Activated T-helper 17 cell treated with anti-CD3 and anti-CD28 coated beads, Interleukin-2, amount 50 U/mL, for 72 hours (primary cell): ENCODE measurements at places on chromosomes 2 and 18. TPM values are rescaled to one million over a fixed set of nuclear protein-coding genes. Genes with fewer than 3 reads are reported as not detected.

DNA sequence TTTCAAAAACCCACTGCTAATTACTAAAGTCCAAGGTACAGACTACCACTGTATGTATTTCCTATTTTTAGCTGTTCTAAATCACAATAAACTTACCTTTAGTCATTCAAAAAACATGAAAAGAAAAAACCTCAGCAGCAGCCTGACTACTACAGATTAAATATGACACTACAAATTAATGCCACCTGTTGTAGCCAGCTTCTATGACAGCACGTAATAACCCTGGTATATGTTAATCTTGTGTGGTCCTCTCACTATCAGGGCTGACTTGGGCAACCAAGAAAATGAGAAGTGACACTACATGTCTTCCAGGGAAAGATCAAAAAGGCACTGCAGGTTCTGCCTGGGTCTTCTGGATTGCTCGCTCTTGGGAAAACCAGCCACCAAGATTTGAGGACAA, 90.6 kb upstream of the FAM124B start:
- peaks cover 34% of the 10 kb centered on the region for H3K4me1 ChIP-seq
- no peak overlapping the region for H3K4me3 ChIP-seq
- no peak overlapping the region for H3K27ac ChIP-seq
- no peak for ATAC-seq
- H3K36me3 ChIP-seq, result peaks cover 91% of the 10 kb centered on the region

DNA sequence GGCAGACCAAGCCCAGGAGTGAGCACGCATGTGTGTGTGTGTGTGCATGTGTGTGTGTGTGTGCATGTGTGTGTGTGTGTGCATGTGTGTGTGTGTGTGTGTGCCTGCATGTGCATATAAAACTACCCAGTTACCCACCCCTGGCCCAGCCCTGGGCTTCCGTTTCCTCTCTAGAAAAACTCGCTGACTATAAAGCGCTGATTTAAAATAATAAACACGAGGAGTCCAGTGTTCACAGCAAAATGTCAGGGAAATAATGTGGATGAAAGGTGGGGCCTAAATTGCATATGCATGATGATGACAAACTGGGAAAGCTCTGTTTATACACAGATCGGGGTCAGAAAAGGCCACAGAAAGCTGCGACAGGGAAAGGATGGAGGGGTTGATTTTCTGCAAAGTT, 7.5 kb downstream of the ADCY3 start:
- no peak overlapping the region for H3K4me3 ChIP-seq
- peaks cover 14% of the 10 kb centered on the region for H3K4me1 ChIP-seq
- ATAC-seq, result no peak
- no peak overlapping the region for H3K27ac ChIP-seq
- peaks cover 35% of the 10 kb centered on the region for H3K36me3 ChIP-seq

GRCh38 chr2:217270485-217271121, 410.7 kb upstream of the TNP1 start:
- H3K27ac ChIP-seq, result no peak overlapping the region
- no peak overlapping the region for H3K4me3 ChIP-seq
- no peak for ATAC-seq
- no peaks in the 10 kb centered on the region for H3K4me1 ChIP-seq
- H3K27me3 ChIP-seq, result peaks cover 11% of the 10 kb centered on the region
- no peaks in the 10 kb centered on the region for H3K36me3 ChIP-seq

DNA sequence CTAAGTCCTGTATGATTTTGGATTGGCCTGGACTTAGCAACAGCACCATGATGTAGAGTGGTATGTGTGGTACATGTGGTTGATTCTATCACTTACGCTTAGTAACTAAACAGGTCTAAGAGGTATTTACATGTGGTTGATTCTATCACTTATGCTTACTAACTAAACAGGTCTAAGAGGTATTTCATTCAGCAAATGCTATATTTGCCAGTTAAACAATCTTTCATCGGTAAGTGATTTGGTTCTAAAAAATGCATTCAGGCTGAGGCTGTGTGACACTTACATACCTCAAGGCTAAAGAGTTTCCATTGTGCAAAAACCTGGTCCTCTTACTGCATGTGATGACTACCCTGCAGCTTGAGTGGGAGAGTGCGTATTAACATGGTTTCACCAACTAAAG, 13.1 kb downstream of the EIF4E2 start:
- H3K27ac ChIP-seq, result no peak overlapping the region
- H3K4me3 ChIP-seq, result no peak overlapping the region
- ATAC-seq, result no peak
- H3K36me3 ChIP-seq, result peaks cover 98% of the 10 kb centered on the region
- H3K27me3 ChIP-seq, result no peaks in the 10 kb centered on the region
- H3K4me1 ChIP-seq, result peaks cover 5% of the 10 kb centered on the region

DNA sequence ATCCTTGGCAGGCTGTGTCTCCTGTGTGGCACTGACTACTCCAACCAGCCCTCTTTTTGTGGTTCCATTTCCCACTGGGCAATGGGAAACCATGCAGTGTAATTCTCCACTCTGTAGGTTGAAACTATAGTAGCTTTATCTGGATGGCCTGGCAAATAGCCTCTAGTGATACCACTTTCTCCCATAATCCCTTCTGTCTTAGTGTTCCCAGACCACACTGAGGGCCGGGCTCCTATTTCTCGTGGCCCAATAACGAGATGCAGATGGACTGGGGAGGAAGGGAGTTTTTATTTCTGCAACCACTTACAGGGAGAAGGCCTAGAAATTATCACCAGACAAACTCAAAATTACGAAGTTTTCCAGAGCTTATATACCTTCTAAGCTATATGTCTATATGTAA, 24.7 kb downstream of the SKA1 start:
- no peaks in the 10 kb centered on the region for H3K36me3 ChIP-seq
- ATAC-seq, result no peak
- H3K4me3 ChIP-seq, result no peak overlapping the region
- peaks cover 38% of the 10 kb centered on the region for H3K27me3 ChIP-seq
- no peak overlapping the region for H3K27ac ChIP-seq
- H3K4me1 ChIP-seq, result no peaks in the 10 kb centered on the region

- ATAC-seq, result no peak
- no peaks in the 10 kb centered on the region for H3K36me3 ChIP-seq
- no peaks in the 10 kb centered on the region for H3K4me1 ChIP-seq
- H3K4me3 ChIP-seq, result no peak overlapping the region
- no peaks in the 10 kb centered on the region for H3K27me3 ChIP-seq
- H3K27ac ChIP-seq, result no peak overlapping the region
Observed at GRCh38 chr2:77370511-77370910, 151.7 kb downstream of the LRRTM4 start.

- no peak overlapping the region for H3K27ac ChIP-seq
- peak overlapping the region; percentile 68 for H3K4me3 ChIP-seq
- H3K27me3 ChIP-seq, result peaks cover 32% of the 10 kb centered on the region
- peaks cover 5% of the 10 kb centered on the region for H3K36me3 ChIP-seq
- ATAC-seq, result no peak
- peaks cover 11% of the 10 kb centered on the region for H3K4me1 ChIP-seq
Observed at GRCh38 chr2:120347396-120348060, 1.6 kb downstream of the INHBB start.

GRCh38 chr18:70423120-70423519, 134.3 kb downstream of the SOCS6 start:
- H3K4me3 ChIP-seq, result no peak overlapping the region
- no peak overlapping the region for H3K27ac ChIP-seq
- H3K27me3 ChIP-seq, result peaks cover 3% of the 10 kb centered on the region
- ATAC-seq, result no peak
- no peaks in the 10 kb centered on the region for H3K36me3 ChIP-seq
- H3K4me1 ChIP-seq, result peaks cover 4% of the 10 kb centered on the region

DNA sequence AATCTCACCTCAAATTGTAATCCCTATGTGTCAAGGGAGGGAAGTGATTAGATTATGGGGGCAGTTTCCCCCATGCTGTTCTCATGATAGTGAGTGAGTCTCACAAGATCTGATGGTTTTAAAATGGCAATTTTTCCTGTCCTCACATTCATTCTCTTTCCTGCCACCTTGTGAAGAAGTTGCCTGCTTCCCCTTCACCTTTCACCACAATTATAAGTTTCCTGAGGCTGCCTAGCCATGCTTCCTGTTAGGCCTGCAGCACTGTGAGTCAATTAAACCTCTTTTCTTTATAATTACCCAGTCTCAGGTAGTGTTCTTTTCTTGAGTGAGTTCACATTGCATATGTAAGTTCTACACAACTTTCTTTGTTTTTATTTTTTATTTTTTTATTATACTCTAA, 271.5 kb downstream of the EXOC6B start:
- H3K36me3 ChIP-seq, result peaks cover 25% of the 10 kb centered on the region
- H3K27ac ChIP-seq, result no peak overlapping the region
- no peak for ATAC-seq
- H3K4me3 ChIP-seq, result no peak overlapping the region
- H3K4me1 ChIP-seq, result no peaks in the 10 kb centered on the region

- no peak for ATAC-seq
- no peak overlapping the region for H3K4me3 ChIP-seq
- H3K36me3 ChIP-seq, result no peaks in the 10 kb centered on the region
- no peak overlapping the region for H3K27ac ChIP-seq
- no peaks in the 10 kb centered on the region for H3K4me1 ChIP-seq
Observed at GRCh38 chr2:108243566-108243965, 3.8 kb downstream of the SULT1C3 start.

- H3K27ac ChIP-seq, result peak overlapping the region; percentile 93
- H3K36me3 ChIP-seq, result peaks cover 41% of the 10 kb centered on the region
- no peaks in the 10 kb centered on the region for H3K27me3 ChIP-seq
- peaks cover 34% of the 10 kb centered on the region for H3K4me1 ChIP-seq
- peak overlapping the region; percentile 97 for H3K4me3 ChIP-seq
- peak; percentile 31 for ATAC-seq
Observed at GRCh38 chr2:27071990-27072830, 756 bp upstream of the OST4 start.

DNA sequence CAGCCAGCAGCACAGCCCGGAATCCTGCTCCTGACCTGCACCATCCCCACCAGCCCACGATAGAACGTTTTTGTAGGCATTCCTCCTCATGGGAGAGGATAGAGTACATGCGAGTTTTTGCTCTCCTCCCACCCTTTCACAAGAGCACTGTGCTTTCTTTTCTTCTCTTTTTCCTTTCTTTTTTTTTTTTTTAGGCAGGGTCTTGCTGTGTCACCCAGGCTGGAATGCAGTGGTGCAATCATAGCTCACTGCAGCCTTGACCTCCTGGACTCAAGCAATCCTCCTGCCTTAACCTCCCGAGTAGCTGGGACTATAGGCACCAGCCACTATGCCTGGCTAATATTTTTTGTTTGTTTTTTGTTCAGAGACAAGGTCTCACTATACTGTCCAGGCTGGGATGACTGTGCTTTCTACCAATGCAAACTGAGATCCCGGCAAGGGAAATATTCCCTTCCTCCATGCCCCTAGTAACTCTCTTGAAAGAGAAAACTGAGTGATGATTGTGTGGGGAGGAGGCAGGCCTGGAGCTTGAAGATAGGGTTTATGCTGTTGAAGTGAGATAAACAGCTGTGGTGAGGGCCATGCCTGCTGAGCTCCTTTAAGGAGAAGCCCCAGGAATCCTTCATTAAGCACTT, 82.6 kb upstream of the TXNDC2 start:
- no peak for ATAC-seq
- H3K4me3 ChIP-seq, result no peak overlapping the region
- H3K4me1 ChIP-seq, result no peaks in the 10 kb centered on the region
- peaks cover 26% of the 10 kb centered on the region for H3K27me3 ChIP-seq
- H3K36me3 ChIP-seq, result no peaks in the 10 kb centered on the region

- H3K4me3 ChIP-seq, result no peak overlapping the region
- H3K4me1 ChIP-seq, result no peaks in the 10 kb centered on the region
- H3K27ac ChIP-seq, result no peak overlapping the region
- H3K36me3 ChIP-seq, result no peaks in the 10 kb centered on the region
- no peak for ATAC-seq
- H3K27me3 ChIP-seq, result no peaks in the 10 kb centered on the region
Observed at GRCh38 chr18:49019446-49020045, 68.8 kb upstream of the SMAD7 start.

- peaks cover 26% of the 10 kb centered on the region for H3K4me1 ChIP-seq
- peak overlapping the region; percentile 80 for H3K27ac ChIP-seq
- H3K36me3 ChIP-seq, result no peaks in the 10 kb centered on the region
- peak overlapping the region; percentile 70 for H3K4me3 ChIP-seq
- peak; percentile 84 for ATAC-seq
Observed at GRCh38 chr2:112881217-112881985, 29.6 kb upstream of the IL37 start.

The FSIP2 gene
- 0.30 TPM for total RNA-seq

The BOLL gene
- total RNA-seq, result not detected

The FZD7 gene
- 0.06 TPM for total RNA-seq

The TUBA3E gene
- not detected for total RNA-seq

The HTR2B gene
- total RNA-seq, result not detected

The AKAIN1 gene
- total RNA-seq, result not detected

The NFE2L2 gene
- 49.4 TPM for total RNA-seq
